Transverse colon (tissue), 4 donors: ENCODE measurements at places on chromosomes 2 and 18.

DNA sequence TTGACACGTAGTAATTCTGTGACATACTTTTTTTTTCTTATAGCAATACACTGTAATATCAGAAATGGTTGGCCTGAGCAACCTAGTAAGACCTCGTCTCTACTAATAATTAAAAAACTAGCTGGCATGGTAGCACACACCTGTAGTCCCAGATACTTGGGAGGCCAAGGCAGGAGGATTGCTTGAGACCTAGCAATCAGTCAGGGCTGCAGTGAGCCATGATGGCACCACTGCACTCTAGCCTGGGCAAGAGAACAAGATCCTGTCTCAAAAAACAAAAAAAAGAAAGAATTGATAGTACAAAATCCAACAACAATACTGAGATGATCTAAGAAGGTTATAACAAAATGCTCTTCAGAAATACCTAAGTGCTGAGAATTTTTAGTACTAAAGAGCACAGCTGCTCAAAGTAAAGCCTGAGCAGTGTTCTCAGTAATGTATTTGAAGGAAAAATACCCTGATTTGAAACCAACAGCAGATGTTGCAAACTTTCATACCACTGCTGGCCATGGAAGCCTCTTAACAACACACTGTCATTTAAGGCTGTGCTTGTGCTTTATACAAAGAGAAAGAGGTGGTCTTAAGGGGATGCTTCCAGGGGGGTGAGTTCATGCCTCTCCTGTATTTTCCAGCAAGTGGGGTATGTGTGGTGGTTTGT, 132.6 kb upstream of the CDCA7 start:
- DNase-seq = no peak

GRCh38 chr2:162092008-162092390, 18.0 kb upstream of the DPP4 start:
- no peak for DNase-seq

DNA sequence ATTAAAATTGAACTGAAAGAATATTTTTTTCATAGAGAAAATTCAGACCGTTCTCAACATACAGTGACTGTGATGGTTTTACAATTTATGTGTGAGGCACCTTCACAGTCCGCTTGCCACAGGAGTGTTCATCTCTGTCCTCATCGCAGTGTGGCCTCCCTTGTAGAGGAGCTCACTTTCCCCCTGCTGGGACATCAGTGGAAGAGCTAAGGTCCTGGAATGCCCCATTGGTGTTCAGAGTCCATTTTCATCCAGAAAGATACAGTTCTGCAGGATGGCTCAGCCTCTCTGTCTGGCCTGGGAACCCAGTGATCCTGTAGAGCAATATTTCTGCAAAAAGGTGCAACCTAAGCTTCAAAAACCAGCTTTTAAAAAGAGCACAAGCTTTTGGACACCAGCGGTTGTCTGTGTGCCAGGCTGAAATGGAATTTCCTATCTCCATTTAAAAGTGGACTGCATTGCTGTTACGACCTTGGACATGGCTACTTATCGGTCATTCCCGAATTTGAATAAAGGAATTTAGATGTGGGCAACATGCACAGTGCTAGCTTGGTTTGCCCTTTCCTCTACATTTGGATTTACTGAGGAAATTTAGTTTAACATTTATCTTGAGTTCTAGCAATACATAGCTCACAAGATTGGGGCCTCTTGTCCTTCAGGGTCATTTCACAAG, 26.7 kb upstream of the FAM237A start:
- no peak for DNase-seq

DNA sequence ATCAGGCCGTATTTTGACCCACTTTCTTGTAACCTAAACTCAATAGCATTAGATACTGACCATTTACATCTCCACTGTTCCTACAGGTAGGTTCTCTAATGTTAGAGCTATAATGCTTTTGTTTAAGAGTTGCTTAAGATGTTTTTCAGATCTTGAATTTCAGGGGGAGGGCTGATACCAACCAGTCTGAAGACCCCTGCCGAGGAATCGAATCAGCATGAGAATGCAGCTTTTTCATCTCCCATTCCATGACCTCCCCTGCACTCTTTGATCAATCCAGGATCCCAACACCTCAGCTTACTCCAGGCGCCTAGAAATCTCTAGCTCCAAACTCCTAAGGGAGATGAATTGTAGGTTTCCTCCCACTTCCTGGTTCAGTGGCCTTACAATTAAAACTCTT, 120.5 kb upstream of the MC4R start:
- DNase-seq = no peak

DNA sequence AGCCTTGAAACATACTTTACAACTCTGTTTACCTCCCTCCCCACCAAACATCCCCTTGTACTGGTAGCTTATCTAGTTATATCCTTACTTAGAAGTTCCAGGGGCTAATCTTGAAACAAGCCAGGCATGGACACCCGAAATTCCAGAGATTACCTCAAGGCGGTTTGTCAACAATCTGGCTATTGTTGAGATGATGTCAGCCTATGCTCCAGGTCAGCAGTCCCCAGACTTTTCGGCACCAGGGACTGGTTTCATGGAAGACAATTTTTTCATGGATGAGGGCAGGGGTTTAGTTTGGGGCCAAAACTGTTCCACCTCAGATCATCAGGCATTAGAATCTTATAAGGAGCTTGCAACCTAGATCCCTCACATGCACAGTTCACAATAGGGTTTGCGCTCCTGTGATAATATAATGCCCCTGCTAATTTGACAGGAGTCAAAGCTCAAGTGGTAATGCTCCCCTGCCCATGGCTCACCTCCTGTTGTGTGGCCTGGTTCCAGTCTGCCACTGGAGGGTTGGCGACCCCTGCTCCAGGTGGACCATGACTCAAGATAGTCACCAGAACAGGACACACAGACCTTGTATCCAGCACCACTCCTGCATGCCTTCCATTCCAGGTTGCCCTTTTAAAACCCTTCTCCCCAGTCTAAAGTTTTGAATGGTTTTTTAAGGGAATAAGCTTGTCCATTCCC, 171.2 kb downstream of the SPAG16 start:
- no peak for DNase-seq

- peak; percentile 69 for DNase-seq
Measured at GRCh38 chr2:98757904-98758421, 27.0 kb upstream of the MGAT4A start.

- peak; percentile 52 for DNase-seq
Measured at GRCh38 chr18:23964282-23965238, 50.0 kb upstream of the TTC39C start.

- peak; percentile 19 for DNase-seq
Measured at GRCh38 chr18:40413160-40413559, 1541.9 kb upstream of the PIK3C3 start.

GRCh38 chr2:205484764-205485163, 197.5 kb upstream of the NRP2 start:
- no peak for DNase-seq

DNA sequence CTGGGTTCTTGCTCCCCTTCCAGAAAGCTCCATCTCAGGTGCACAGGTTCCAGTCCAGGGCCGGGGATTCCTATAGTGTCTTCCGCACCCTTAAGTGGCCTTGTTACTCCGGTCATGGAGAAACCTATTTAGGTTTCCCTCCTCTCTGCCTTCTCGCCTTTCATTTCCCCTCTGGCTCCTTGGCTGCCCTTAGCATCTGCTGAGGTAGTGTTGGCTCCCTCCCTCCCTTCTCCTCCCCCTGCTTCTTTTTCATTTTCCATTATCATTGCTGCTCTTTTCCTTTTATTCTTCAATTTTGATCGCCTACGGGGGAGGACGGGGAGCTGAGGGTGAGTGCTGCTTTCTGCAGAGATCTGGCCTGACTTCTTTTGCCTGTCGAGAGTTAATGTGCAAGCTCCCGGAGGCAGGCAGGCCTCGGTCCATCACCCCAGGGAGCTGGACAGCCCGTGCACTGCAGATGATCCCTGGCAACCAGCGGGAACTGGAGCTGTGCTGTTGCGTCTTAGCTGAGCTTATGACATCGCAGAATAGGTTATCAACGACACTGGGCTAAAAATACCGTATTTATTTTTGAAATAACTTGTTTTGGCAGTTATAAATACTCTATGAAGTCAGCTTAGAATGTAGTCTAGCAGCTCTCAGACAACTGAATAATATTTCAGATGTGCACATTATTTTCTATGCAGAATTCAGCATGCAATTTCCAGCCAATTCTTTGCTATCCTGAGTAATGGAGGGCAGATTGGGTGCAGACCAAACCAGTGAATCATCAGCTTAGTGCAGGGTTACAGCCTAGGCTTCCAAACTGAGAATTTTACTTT, 141.9 kb downstream of the SLC4A3 start:
- DNase-seq = no peak

- no peak for DNase-seq
Measured at GRCh38 chr2:186503827-186504606, 18.0 kb downstream of the ZC3H15 start.

DNA sequence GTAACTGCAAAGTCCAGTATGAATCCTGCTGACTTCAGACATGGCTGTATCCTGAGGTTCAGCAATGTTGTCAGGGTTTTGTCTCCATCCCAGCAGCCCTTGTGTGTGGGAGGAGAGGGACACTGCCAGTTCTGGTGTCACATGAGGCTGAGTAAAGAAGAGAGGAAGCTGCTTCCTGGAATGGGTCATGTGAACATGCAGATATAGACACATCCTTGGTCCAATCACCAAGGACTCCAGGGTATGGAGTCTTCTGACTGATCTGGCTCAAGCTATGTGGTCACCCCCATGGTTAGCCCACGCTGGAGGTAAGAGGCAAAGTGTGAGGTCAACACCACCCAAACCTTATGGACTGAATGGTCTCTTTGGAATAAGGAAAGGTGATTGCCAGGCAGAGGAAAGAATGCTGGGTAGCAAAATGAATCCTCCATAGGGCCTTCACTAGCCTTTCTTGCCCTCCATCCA, 134.4 kb upstream of the SLC1A4 start:
- no peak for DNase-seq

- DNase-seq = no peak
Measured at GRCh38 chr2:69376403-69376802, 10.6 kb downstream of the GFPT1 start.

DNA sequence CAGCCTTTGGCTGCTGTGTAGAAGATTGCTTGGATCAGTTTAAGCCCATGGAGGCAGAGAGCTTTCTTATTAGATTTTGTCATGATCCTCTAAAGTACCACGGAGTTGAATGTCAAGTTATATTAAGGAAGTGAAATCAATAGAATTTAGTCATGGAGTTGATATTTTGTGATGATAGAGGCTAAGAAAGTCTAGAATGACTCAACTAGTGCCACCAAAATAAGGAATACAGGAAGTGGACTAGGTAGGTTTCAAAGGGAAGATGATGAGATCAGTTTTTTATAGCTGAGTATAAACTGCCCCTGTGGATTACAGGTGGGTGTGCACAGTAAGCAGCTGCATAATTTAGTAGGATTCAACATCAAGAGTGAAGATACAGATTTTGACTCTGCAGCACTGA, 25.2 kb downstream of the FBXO36 start:
- DNase-seq = no peak

DNA sequence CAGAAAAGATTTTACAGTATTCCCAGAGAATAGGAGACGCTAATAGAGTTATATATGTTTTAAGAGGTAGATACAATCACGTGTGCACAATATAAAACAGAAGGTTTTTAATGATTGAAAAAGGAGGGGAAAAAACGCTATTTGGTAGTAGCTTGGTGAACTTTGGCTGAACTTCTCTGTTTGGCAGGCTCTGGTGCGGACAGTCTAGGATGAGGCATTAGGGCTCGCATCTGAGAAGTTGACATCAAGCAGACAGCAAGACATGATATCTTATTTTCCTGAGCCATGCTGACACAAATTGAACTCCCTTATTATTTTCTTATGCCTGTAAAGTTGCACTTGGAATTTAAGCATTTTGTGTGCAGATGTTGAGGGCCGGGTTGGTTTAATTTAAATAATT, 176.6 kb downstream of the EN1 start:
- DNase-seq = no peak

GRCh38 chr2:120436885-120437603, 91.1 kb downstream of the INHBB start:
- no peak for DNase-seq

- DNase-seq = no peak
Measured at GRCh38 chr18:8307960-8308359, 301.3 kb upstream of the RAB12 start.

DNA sequence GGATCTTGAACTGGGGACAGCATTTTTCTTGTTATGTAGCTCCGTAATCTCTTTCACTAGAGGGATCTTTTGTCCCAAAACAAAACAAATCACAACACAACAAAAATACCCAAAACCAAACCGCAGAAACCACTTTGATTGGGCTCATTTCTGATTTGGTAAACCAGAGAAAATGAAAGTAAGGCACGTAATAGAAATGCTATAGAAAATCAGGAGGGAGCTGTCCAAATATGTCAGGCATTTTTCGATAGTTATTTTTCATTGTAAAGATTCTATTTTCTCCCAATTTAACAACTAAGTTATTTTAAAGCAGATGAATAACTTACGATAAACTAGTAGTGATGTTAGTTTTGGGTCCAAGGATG, 406.5 kb downstream of the XIRP2 start:
- DNase-seq = no peak

- no peak for DNase-seq
Measured at GRCh38 chr18:30639361-30639760, 403.2 kb downstream of the DSC3 start.

DNA sequence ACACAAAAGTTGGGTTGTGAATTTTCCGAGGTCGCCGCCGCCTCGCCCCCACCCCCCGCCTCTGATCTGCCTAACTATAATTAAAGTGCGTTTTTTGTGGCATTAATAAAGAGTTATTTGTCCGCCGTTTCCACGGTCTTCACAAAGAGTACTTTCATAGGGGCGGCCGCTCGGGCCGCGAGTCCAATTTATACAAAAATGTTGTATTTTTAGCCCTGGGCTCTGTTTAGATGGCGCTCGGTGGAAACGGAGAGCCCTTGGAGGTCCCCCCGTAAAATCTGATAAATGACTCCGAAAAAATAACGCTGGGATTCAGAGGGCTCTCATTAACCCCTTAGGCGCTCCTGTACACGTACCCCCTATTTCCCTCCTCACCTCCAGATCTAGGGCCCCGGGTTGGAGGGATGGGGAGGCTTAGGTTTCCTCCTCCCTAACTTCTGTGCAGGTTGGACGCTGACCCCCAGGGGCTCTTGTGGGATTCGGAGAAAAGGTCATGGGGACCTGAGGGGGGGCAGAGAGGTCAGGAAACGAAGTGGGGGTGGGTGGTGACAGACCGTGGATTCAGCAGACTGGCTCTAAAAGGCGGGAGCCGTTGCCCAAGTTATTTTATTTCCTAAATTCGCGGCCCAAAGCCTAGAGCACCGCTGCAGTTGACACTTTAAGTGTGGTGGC, 1.9 kb downstream of the CYP26B1 start:
- DNase-seq = no peak

GRCh38 chr2:1207962-1208510, 205.2 kb upstream of the TPO start:
- no peak for DNase-seq

- no peak for DNase-seq
Measured at GRCh38 chr2:130853391-130853790, 16.7 kb downstream of the ARHGEF4 start.

GRCh38 chr2:38492042-38492615, 110.6 kb downstream of the HNRNPLL start:
- no peak for DNase-seq

DNA sequence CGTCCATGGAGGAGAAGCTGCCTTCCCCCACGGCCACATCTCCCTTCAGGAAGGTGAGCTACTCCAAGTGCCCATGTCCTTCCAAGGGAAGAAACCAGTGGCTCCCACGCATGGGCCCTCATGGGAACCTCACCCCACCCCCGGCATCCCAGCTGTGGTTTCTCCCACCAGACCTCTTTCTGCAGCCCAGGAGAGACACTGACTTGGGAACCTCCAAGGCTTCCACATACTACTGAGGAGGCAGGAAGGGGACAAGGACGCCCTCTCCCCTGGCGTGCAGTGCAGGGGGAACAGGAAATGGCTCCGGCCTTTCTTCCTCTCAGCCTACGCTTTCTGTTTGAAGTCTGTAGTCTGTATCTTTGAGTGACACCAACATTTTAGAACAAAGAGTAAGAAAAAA, 104.5 kb upstream of the EPC2 start:
- DNase-seq = no peak
